ENCODE measurements at places on chromosomes 7 and 10. TPM values are rescaled to one million over a fixed set of nuclear protein-coding genes. Genes with fewer than 3 reads are reported as not detected.

DNA sequence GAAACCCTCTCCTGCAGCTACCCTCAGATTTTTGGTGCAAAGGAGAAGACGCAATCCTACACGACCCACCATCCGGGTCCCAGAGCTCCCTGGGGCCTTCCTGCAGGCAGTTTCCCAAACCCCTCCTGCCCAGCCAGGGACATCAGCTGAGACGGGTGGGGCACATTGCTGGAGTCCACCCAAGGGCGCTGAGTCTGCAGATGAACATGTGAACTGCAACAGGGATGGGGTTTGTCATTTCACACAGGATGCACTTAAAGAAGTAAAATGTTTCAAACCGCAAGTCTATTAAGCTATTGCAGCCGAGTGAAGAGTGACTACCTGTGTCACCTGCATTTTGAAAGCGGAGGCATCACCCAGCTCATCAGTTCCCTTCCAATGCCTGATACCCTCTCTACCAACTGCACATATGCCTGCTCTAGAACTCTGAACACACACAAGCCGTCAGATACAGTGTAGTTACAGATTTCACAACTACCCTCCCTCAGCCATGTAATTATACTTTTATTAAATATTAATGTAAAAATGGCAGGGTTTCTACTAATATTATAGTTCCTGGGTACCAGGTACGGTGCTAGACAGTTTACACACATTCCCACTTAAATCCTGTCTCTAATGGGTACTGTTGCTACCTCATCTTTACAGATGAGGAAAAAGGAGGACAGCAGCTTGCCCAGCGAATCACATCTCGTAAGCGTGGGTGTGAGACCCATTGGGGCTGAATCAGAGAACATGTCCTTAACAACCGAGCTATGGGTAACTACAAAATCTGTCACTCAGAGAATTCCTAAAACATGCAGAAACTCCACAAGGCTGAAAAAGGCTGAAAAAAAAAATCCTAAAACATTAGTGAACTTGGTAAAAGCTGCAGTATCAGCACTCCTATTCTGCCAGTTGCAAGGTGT, 71.2 kb downstream of the GRB10 start:
- no peak for DNase-seq

The HIPK2 gene
- total RNA-seq = 64.3 TPM

- peak; percentile 83 for DNase-seq
These were observed 537 bp downstream of the FOXK1 start for GRCh38 chr7:4682621-4683042.

DNA sequence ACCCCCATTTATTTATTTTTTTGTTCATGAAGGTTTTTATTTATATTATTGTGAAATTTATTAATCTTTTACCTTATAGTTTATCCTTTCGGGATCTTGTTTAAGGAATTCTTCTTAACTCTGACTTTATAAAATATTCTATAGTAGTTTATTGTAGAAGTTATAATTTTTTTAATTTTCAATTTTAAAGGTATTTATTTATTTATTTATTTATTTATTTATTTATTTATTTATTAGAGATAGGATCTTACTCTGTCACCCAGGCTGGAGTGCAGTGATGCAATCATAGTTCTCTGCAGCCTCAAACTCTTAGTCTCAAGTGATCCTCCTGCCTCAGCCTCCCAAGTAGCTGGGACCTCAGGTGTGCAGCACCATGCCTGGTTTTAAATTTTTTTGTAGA, 56.0 kb downstream of the NRF1 start:
- no peak for DNase-seq

DNA sequence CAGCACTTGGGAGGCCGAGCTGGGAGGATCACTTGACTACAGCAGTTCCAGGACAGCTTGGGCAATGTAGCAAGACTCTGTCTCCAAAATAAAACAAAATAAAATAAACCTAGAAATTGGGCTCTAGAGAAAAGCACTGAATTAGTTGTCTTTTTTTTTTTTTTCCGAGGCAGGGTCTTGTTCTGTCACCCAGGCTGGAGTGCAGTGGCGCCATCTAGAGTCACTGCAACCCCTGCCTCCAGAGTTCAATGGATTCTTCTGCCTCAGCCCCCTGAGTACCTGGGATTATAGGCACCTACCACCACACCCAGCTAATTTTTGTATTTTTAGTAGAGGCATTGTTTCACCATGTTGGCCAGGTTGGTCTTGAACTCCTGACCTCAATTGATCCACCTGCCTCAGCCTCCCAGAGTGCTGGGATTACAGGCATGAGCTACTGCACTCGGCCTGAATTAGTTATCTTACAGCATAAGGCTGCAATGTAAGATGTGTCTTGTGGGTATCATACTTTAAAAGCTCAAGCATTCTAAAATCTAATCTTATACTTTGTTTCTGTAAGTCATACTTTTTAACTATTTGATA, 12.8 kb downstream of the MEIG1 start:
- no peak for DNase-seq

GRCh38 chr10:118002581-118002980, 44.2 kb downstream of the RAB11FIP2 start:
- no peak for DNase-seq

The NUTM2E gene
- total RNA-seq = not detected

Data from upper lobe of right lung (tissue), 1 donor.